ENCODE measurements at places on chromosomes 7 and 10. TPM values are rescaled to one million over a fixed set of nuclear protein-coding genes. Genes with fewer than 3 reads are reported as not detected.

Gene NAT16
- total RNA-seq: not detected

Gene GPR141
- total RNA-seq: 0.52 TPM

Gene PTPRN2
- 0.42 TPM for total RNA-seq

Gene SLC26A4
- total RNA-seq: 0.21 TPM

Gene MUC3A
- total RNA-seq: not detected

Gene CLEC5A
- total RNA-seq: not detected

Gene ANKRD61
- not detected for total RNA-seq

Gene LRRC18
- not detected for total RNA-seq

Gene GJD4
- total RNA-seq: not detected

Gene PDE6C
- not detected for total RNA-seq

DNA sequence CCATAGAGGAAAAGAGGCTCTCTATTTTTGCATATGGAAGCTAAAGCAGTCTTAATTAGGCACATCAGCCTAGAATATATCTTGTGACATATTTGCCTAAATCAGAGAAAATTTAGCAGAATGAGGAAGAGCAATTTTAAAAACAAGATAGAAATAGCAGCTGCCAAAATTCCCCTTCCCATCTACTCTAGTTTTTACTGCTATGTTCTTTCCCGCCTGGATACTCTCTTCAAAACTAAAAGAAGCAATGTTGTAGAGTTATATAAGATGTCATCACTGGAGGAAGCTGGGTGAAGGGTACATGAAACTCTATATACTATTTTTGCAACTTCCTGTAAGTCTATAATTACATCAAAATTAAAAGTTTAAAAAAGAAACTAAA lies 87.0 kb downstream of the ARMH3 start:
- DNase-seq: no peak

DNA sequence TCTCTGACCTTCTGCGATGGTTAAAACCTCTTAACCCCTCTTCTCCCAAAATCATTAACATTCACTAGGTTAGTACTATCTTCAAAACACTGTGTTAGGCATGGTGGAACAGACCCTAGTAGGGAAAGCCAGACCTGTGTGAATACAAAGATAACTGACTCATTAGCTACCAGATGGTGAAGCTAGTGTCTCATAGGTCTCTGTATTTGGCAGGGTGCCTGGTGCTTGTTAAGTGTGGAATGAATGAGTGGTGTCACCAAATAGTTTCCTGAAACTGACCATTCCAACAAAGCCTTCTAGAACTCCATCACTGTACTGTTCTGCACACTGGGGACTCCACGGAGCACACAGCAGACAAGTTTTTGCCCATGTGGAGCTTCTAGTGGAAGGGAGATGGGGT lies 27.7 kb upstream of the TM9SF3 start:
- DNase-seq: no peak

GRCh38 chr10:119090968-119091367 lies 10.4 kb upstream of the EIF3A start:
- peak; percentile 30 for DNase-seq

DNA sequence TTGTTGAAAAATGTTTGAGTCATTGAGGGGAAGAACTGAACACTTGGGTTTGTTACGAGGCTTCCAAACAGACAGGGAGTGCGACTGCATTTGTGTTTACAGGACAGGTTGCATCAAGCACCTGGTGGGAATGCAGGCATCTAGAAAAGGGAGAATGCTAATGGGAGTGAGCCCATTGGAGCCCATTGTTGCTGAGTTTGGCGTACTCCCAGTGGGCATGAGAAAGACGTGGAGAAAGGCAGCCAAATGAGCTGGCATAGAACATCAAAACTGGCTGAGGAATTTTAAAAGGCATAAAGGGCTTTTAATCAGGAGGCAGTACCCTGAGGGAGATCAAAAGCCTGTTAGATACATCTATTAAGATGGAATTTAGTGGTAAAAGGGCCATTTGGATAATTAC lies 171.6 kb upstream of the NPSR1 start:
- DNase-seq: no peak

DNA sequence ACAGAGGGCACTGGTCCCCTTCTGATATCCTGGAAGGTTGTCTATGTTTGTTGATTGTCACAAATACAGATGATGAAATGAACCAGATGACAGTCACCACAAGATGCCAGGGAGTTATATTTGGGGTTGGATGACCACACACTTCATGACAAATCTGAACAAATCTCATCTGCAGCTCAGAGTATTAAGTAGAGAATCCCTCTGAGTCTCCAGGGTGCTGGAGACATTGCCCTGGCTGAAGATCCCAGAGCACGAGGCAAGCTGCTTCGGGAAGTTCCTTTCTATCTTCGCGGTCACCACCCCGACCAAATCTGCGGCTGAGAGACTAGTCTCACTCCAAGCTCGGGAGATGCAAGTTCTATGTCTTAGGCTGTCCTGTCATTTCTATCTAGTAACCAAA lies 9.0 kb downstream of the DENND2A start:
- DNase-seq: no peak

DNA sequence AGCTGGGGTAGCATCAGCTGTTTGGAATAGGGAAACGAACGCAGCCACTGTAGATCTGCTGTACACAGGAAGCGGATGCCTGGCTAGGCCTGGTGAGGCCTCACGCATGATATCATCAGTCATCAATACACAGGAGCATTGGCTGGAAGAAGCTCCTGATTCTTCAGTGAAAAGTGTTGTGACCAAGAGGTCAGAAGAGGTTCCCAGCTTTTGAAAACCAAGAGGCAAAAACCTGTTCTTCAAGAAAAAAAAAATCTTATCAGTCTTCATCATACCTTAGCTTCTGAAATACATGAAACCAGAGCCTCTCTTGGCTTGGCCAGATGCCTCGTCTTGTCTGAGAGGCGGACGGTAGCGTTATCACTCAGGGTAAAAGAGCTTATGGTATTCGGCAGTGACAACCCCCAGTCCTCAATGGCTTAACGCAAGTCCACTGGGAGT lies 139.3 kb upstream of the TCF7L2 start:
- DNase-seq: no peak

GRCh38 chr10:88063861-88064557 lies 200.6 kb downstream of the PTEN start:
- DNase-seq: no peak

DNA sequence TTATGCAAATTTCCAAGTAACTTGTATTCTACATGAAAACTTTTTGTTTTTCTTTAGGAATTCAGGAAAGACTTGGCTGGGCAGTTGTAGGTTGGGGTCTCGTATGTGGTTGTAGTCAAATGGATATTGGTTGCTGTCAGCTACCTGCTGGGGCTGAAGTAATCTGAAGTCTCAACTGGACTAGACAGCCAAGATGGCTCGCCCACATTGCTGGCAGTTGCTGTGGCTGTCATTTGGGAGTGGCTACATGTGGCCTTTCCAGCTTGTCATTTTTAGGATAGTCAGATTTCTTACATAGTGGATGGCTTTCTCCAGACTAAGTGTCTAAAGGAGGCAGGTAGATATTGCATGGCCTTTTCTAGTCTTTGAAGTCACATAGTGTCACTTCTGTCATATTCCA lies 32.6 kb downstream of the EXOC6 start:
- DNase-seq: no peak

DNA sequence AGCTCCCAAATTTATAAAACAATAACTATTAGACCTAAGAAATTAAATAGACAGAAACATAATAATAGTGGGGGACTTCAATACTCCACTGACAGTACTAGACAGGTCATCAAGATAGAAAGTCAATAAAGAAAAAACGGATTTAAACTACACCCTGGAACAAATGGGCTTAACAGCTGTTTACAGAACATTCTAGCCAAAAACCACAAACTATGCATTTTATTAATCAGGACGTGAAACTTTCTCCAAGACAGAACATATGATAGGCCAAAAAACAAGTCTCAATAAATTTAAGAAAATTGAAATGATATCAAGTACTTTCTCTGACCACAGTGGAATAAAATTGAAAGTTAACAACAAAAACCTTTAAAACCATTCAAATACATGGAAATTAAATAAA lies 46.4 kb downstream of the ZNF680 start:
- no peak for DNase-seq

DNA sequence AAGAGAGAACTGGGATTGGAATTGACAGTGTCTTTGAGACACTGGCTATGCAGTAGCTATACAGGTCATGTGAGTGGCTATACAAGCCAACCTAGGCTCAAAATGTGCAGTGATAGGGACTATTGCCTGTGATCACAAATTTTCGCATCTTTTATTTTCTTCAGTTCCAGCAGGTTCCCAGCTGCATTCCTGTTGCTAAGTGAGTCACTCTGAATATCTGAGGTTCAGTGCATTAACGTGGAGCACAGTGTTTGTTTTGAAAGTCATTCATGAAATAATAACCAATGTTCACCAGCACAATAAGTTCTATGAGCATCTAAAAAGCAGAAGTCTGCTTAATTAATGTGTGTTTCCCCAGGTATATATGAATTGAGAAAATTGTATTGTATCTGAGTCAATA lies 1236.0 kb upstream of the CELF2 start:
- no peak for DNase-seq

DNA sequence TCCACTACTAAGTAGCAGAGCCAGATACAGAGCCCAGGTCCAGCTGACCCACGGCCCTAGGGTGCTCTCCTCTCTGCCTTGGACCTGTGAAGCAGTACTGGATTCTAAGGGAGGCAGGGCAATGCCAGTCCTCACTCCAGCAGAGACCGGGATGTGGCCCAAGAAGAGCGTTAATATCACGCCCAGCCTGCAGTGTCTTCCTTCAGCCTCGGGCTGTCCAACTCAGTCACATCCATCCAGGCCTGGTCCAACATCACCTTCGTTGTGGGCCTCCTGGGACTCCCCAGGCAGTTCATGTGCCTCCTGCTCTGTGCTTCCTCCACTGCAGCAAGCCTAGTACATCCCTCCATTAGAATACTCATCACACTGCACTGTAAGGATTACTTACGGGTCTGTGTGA lies 114.5 kb downstream of the GRID1 start:
- no peak for DNase-seq

DNA sequence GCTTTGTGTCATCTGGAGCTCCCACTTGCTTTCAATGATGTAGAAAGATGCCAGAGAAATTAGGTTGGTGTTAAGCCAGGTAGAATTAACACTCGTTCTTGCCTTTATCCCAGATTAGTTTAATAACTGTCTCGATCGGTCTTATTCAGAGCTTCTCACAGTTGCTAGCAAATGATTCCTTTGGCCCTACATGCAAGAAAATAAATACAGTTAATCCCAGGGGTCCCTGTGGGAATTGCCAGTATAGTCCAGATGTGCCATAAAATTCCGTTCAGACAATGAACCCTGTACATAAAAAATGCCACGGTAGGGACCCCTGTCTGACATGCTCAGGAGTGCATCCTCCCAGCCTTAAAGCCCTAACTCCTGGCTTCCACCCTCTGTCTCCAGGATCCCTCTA lies 207.5 kb downstream of the ARHGAP12 start:
- no peak for DNase-seq

DNA sequence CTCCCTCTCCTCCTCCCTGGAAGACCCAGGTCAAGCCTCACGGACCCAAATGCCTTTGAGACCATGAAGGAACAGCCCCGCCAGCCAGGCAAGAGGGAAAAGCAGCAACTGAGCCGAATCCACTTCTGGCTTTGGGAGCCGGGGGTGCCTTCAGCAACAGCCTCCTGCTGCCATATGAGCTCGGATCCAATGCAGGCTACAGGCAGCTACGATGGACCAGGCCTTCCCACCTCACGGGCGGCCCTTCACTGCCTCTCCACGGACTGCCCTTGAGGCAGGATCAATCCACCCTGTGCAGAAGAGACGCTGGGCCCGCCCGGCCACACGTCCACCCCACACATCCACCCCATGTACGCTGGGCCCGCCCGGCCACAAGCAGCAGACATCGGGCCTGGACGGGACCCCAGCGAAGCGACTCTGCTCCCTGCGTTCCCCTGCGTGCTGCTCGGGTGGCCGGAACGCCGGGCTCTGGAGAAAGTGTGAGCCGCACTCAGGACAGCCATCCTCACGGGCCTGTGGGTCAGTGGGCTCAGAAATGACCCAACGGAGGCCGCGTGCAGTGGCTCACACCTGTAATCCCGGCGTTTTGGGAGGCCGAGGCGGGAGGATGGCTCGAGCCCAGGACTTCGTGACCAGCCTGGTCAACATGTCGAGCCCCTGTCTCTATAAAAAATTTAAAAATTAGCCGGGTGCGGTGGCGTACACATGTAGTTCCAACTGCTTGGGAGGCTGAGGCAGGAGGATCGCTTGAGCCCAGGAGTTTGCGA lies 82.0 kb downstream of the FOXL3 start:
- no peak for DNase-seq

GRCh38 chr7:134200970-134201369 lies 73.8 kb downstream of the LRGUK start:
- no peak for DNase-seq

DNA sequence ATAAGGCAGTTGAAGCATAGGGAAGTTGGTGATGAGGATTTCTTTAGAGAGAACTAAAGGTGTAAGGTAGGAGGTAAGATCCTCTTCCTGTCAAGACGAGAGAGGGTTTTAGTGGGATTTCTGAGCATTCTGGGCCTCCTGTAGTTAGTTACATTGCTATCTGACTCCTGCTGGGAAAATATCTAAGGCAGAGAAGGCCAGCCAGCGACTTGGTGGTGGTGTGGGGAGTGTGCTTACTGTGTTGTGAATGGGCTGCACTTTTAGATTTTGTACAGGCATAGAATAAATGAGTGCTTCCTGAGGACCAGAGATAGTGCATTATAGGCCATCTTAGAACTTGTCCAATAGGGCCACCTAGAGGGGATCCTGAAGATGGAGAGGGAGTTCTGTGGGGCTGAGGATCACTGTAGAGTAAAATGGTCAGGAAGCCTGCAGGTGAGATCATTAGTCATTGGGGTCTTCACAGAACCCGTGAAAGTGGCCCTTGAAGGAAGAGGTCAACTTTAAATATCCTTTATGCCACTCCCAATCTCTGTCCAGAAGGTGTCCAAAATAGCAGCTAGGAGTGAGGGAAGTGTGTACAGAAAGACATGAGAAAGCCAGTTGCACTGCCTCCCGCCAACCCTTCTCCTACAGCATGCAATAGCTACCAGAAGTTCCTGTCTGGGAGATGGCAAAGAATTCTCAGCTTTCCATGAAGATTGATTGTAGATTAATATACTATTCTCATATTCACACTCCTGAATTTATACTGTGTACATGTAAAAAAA lies 266.6 kb downstream of the POLR1F start:
- DNase-seq: no peak

DNA sequence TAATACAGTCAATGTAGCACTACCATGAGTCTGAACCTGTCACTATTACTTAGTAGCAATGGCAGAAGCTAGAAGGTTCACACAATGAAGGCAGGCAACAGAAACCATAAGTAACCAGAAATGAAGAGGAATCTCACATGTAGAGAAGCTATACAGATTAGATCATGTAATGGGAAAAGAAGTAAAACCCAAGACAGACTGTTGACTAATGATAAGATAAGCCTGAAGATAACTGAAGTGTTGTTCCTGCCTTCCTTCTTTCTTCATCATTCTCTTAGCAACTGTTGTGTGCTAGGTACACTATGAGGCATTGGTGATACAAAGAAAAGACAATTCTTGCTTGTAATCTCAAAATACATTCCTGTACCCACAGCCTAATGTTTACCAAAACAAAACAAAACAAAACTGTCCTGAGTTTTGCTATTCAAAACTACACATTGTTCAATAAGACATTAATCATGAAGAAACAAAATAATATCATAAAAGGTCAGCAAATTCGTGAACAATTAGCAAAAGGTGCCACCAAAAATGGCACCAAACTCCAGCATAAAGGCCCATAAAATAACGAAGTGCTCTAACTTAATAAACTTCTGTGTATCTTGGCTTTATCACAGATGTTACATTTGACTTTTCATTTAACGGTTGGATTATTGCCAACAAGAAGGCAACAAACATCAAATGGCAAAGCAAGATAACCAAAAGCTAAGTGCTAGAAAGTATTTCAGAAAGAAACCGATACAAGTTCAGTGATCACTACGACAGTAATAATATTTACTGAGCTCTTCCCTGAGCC lies 27.1 kb downstream of the ZNF800 start:
- no peak for DNase-seq

GRCh38 chr7:27793780-27794179 lies 53.8 kb downstream of the TAX1BP1 start:
- DNase-seq: no peak
